ENCODE measurements at places on chromosomes 16 and 17.

GRCh38 chr17:14487068-14487467 is 186.2 kb downstream of the HS3ST3B1 start:
- DNase-seq = no peak

- no peak for DNase-seq
Observed at GRCh38 chr16:55437625-55438024, 41.4 kb upstream of the MMP2 start.

DNA sequence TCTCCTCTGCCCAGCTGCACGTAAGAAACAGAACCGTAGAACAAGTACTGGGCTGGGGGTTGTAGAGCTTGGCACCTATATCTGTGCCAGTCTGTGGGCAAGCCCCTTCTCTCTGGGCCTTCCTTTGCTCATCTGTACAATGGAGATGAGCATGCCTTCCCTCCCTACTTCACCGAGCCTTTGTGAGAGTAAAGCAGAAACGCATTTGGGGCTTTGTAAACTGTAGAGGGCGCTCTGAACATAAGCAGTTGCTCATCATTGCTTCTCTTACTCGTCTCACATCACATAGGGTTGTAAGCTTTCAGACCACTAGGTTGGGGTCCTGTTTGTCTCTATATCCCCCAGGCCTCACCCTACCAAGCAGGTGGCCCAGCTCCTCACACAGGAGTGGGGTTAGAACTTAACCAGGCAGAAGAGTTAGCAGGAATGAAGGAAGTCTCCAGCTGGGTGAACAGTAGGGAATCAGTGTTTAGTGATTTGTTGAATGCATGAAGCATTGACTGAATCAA is 15.1 kb downstream of the SAMD14 start:
- DNase-seq = no peak

DNA sequence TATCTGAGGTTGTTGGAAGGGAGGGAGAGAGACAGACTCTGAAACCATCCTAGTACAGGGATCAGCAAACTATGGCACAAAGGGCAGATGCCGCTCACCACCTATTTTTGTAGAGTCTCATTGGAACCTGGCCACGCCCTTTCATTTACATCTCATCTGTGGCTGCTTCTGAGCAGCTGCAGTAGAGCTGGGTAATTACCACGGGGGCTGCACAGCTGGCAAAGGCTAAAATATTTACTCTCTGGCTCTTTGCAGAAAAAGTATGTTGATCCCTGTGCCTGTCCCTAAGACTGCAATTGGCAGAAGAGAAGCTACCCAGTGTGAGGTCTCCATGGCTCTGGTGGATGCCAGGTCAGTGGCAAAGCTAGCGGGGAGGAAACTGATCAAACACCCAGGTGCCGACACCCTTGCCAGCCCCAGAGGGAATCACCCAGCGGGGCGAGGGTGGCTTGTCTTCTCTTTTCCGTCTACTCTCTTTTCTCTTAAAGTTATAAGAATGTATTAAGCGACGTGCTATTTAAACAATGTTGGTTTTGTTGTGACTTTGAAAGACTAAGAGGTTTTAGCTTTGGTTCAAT is 14.0 kb downstream of the CEP295NL start:
- DNase-seq = no peak

- DNase-seq = no peak
Observed at GRCh38 chr16:66900721-66901441, 17.8 kb downstream of the CDH16 start.

DNA sequence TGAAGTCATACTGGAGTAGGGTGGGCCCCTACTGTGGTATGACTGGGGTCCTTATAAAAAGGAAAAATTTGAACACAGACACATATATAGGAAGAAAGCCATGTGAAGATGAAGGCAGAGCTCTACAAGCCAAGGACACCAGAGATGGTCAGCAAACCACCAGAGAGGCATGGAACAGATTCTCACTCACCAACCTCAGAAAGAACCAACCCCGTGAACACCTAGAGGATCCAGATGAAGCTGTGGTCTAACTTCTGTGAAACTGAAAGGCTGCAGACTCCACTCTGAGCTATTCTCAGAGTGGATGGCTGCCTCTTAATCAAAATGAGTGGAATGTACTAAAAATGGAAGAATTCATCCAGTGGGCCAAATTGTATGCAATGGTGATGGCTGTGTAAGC is 149.6 kb downstream of the ABCA8 start:
- no peak for DNase-seq

DNA sequence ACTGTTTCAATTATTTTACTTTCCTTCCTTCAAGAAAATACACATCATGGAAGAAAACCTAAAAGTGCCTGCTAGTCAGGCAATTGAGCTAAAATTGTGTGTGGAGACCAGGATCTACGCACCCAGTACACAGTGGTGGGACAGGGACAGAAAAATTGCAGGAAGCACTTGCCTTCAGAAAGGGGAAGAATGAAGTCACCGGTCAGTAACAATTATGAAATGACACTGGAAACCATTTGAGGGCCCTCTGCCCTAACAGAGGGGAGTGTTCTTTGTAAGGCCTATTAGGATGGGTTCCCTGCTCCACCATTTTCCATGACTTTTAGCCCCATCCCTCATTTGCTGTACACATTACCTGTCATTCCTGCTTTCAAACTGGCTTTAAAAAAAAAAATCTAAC is 4.5 kb upstream of the PHAF1 start:
- no peak for DNase-seq

DNA sequence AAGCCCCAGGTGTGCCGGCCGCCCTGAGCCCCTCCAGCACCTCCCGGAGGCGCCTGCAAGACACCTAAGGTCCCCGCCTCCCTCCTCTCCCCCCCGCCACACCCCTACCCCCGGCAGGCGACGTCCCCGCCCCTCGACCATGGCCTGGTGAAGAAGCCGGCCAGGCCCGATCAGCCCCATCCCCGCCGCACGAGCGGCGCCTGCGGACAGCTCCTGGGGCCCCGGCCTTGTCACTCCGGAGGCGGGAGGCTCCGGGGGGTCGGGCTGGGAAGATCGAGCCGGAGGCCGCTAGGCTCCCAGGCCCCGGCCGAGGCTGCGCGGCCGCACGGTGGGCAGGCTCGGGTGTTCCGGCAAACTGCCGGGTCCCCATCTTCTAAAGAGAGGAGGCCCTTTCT is 405 bp upstream of the ACE start:
- DNase-seq = no peak

DNA sequence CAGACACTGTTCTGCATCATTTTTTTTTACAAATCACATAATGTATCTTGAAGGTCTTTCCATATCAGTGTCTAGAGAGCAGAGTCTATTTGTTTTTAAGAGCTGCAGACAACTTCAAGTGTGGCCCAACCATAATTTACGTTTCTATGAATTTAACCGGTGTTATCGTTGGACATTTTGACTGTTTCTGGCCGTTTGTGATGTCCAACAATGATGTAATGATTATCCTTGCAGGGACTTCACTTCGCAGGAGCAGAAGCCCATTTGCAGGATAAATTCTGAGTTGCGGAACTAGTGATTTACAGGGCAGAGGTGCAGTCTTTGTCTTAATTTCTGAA is 26.9 kb upstream of the HLF start:
- no peak for DNase-seq

DNA sequence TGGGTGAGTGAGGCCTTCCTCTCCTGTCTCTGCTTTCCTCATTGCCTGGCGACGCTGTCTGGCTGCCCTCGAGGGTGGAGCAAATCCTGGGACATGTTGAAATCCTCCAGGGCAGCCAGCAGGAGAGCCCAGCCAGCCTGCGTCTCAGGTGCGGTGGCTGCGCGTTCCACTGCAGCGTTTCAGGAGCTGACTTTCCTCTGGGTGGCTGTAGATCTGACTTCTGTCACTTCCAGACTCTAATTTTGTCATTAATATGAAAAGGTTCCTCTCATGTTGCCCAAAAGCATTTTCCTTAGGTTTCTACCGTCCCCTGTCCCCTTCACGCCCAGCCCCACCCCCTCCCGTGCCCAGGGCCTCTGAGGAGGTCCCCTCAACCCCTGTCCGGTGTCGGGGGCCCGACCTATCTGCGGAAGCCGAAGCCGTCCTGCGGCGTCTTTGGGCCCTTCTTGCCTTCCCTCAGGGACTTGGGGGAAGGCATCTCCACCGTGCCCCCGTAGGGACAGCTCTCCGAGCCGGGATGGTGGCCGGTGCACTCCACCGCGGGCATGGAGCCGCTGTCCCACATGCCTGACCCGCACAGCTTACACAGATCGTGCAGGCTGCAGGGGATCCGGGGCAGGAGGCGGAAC is 95.1 kb downstream of the TBC1D16 start:
- no peak for DNase-seq

DNA sequence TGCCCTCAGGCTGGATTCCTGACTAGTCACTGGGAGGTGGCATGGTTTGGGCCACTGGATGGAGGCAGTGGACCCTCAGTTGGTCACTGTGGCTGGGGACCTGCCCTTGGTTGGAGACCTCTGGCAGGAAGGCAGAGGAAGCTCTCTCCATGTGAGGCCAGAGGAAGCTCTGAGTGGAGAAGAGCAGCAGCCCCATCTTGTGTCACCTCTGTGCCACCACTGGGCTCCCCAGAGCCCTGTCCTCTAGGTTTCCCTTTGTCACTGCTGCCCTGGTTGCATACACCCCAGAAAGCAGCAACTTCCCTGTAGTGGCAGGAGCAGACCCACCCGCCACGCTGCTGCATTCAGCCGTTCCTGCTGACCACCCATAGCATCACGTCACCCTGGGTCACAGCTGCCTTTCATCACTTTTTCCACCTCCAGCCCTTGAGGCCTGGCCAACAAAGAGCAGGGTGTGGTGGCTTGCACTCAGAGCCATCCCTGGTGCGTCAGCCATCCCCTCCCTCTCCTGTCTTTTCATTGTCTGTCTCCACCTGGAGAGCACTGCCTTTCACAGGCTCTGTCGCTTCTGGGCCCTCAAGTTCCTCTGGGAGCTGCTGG is 11.9 kb downstream of the CTRL start:
- DNase-seq = no peak

DNA sequence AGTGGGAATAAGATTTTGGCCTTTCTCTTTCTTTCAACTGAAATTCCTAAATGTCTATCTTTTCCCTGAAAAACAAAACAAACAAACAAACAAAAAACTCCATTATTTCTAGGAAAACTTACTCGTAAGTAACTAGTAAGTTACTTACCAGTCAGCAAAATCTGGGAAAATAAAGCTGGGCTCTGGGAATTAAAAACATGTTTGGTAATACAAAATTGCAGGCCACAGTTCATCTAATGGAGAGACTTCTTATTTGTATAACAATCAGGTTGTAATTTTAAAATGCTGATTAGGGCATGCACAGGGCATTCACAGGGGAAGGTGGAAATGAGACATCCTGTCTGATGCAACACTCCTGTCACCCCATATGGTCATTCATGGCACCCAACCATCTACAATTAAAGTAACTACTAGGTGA is 3.8 kb upstream of the WIPI1 start:
- no peak for DNase-seq

DNA sequence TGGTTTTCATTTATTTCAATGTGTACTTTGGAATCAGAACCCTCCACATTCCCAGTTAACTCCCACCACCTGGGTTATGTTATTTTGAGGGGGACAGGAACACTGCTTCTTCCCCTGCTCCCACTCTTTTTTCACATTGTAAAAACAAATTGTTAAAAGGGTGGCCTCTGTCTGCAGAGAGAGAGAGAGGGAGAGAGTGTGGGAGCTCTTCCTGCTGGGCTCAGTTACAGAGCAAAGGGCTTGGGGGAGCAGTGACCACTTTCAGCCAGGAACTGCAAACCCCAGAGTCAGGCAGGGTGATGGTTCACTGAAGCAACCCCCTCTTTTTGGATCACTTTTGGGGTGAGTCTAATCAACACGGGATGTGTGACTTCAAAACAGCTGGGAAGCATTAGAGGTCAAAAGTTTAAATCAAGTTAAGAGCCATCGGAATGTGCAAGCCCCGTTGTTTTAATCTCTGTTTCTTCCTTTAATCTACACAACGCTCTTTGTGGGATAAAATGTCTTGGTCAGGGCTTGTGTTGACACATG is 577.0 kb upstream of the CDH11 start:
- DNase-seq = no peak

GRCh38 chr16:3664187-3664896 is 9.9 kb downstream of the DNASE1 start:
- no peak for DNase-seq

DNA sequence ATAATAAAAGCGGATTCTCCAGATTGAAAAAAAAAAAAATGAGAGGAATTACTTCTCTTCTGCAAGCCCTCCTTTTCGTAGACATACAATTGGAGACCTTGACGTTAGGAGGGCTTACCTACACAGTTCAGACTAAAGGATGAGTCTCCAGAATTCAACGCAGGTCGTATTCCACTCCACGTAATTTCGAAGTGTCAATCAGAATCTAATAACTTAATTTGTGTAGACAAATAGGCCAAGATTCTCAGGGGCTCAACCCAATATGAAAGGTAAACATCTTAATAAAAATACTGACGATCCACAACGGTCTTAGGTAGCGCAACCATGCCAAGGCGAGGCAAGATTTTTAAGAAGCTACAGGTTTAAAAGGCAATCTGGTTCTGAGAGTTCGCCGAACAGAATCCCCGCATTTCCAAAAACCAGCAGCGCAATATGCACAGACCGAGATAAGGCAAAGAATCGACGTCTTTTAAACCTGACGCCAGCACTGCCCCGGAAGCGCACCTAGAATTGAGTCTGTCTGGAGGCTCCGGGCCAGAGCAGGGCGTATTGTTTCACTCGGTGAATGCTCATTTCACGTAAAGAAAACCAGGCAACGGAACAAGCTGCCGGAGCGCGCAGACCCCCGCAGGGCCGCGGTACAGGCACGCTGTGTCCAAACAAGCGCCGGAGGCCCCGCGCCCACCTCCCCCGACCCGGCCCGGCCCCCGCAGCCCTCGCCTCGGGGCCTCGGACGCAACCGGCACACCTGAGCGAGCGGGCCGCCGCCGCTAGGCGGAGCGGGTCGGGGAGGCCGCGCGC is 623 bp downstream of the MBTPS1 start:
- DNase-seq = peak; percentile 29

GRCh38 chr16:16778332-16778731 is 399.4 kb downstream of the NPIPA7 start:
- no peak for DNase-seq

- DNase-seq = no peak
Observed at GRCh38 chr16:3580251-3580651, 3.0 kb upstream of the NLRC3 start.
